T-helper 17 cell (primary cell): ENCODE measurements at places on chromosomes 6 and 20. TPM values are rescaled to one million over a fixed set of nuclear protein-coding genes. Genes with fewer than 3 reads are reported as not detected.

The PDE10A gene
- not detected for total RNA-seq

DNA sequence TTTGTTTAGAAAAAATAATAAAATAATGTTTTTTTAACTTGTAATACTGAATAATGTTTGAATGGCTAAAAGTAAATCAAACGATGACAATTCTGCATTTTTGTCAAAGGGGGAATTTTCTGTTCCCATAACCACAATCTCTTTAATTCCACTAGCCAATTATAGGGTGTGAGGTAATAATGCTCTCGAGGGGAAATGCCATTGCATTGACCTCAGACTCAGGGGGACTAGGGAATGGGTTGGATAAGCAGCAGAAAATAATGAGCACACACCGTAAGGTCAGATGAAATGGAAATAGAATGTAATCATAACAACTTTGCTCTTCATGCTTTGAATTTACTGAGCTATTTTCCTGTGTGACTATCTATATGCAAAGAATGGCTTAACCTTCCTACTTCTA is 584.7 kb downstream of the RFPL4B start:
- DNase-seq, result no peak

- no peak for DNase-seq
Observed at GRCh38 chr6:140441256-140441655, 1066.8 kb upstream of the CITED2 start.

DNA sequence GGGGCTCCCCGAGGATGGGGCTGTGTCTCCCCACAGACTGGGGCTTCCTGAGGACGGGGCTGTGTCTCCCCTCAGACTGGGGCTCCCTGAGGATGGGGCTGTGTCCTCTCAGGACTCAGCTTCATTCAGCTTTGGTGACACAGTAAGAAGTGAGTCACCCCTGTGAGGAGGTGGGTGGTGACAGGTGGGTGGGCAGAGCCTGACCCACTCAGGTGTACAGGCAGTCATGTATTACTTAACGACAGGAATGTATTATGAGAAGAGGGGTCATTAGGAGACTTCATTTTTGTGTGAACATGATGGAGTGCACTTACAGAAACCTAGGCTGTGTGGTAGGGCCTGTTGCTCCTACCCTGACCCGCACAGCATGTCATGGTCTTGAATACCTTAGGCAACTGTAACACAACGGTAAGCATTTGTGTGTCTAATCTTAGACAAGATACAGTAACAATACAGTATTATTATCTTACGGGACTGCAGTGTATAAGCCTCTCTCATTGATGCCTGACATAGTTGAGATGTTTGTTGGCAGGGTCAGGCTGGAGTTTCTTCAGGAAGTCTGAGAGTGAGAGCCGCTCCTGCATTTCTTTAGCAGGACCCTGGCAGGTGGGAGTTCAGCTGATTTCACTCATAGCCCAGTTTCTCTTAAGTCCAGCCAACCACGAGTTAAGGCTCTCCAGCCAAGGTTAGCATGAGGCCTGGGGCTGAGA is 10.9 kb upstream of the PGC start:
- DNase-seq, result no peak

DNA sequence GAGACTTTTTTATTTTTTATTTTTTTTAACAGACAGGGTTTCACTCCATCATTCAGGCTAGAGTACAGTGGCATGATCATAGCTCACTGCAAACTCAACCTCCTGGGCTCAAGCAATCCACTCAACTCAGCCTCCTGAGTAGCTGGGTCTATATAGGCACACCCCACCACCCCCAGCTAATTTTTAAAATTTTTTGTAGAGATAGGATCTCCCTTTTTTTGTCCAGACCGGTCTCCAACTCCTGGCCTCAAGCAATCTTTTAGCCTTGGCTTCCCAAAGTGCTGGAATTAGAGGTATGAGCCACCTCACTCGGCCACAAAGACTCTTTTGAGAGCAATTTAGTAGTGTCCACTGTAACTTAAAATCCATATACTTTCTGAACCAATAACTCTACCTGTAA is 103.3 kb upstream of the DST start:
- DNase-seq, result no peak
